ENCODE measurements at places on chromosomes 2 and 18.

- no peak for DNase-seq
These were observed 47.5 kb upstream of the TXNDC2 start for GRCh38 chr18:9838144-9838877.

DNA sequence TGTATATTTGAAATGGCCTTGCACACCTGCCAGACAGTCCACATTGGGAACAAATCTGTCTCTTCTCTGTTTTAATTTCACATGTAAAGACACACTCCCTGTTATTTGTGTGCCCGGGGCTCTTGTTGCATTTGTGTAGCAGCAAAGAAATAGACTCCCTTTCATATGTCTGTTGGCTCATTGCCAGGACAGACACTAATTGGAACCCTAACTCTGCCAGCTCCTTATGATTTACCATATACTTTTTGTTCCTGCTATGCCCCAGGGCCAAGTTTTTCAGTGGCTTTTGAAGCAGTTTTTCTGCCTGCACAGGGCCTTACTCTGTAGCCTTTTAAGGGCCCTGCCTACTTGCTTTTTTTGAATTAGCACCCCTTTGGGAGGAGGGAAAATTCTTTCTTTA lies 396.9 kb downstream of the DLGAP1 start:
- no peak for DNase-seq

DNA sequence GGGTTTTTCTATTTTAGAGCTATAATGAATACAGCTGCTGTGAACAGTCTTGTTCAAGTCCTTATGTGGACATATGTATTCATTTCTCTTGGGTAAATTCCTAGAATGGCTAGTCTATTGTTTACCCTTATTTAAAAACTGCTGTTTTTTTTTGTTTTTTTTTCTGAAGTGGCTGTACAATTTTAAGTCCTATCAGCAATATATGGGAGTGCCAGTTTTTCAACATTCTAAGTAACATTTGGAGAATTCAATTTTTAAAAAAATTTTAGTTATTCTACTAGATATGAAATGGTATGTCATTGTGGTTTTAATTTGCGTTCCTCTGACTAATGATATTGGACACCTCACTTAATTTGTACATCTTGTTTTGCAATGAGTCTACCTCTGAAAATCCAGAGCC lies 349.7 kb downstream of the SATB2 start:
- no peak for DNase-seq

GRCh38 chr2:120867290-120868241 lies 131.9 kb downstream of the GLI2 start:
- DNase-seq = no peak

DNA sequence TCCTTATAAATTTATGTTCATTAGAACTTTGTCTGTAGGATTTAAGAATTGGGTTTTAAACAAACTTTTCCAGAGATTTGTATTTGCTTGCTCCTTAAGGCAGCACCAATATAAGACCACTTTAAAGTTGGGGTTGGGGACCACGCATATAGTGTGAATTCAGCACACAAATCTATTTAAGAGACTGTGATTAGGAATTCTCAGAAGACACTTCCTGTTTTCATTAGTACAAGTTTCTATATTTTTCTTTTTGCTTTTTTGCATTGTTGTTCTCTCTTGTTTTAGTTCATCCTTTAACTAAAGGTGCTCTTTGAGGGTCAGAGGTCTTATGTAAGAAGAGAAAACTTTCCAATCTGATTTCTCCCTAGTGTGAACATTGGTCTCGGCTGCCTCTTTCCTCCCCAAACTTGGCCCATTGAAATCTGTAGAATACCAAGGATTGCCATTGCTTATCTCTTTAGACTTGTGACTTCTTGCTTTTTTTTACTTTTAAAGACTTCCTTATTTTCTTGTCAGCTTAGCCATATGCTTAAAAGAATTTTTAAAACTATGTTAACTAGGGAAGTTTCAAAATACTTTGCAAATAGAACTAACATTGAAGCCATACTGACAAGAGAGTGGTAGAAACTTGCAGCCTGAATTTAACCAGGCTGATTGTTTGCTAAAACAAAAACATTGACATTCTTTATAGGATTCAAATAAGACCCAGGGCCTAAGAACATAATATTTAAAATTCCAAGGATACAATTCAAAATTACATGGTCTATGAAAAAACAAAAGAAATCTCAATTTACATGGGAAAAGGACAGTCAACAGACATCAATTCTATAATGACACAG lies 264.1 kb upstream of the FN1 start:
- DNase-seq = no peak

GRCh38 chr2:206856513-206856912 lies 82.8 kb upstream of the CPO start:
- DNase-seq = no peak

DNA sequence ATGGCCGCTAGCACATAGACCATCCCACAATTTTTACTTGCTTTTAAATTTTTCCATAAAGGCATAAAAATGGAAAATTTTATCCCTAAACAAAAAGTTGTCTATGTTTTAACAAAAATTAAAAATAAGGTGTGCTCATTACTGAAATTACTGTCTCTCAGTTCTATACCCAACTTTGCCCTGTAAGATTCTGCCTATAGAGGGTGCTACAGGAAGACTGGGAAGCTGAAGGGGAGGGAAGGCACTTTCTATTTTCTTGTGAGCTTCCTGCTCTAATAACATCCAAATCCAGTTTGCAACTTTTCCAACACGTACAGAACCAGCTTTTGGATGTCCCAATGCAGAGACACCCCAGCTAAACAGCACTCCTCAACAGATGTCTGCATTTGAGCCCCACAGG lies 666.9 kb downstream of the PLCL1 start:
- no peak for DNase-seq

GRCh38 chr2:175884697-175885393 lies 117.2 kb downstream of the LNPK start:
- no peak for DNase-seq

- DNase-seq = no peak
These were observed 1749.0 kb upstream of the CELF4 start for GRCh38 chr18:39314595-39314994.

DNA sequence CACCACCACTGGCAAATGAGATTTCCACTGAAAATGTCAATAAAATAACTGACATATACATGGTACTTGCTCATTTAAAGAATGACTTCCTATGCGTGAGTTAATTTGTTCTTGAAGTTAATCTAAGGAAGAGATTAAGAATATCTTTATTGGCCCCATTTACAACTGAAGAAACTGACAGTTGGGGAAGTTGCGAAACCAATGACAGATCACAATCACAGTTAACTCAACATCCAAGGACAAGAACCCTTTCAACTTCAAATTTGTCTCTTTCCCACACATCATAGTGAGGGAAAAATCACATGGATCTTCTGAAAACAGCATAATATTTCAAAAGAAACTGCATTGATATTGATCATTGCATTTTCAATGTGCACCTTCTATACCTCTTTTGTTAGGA lies 565.4 kb downstream of the IRS1 start:
- no peak for DNase-seq

- no peak for DNase-seq
These were observed 82.7 kb upstream of the SLC66A3 start for GRCh38 chr2:11072550-11072949.

GRCh38 chr2:211413746-211414145 lies 857.3 kb downstream of the CPS1 start:
- no peak for DNase-seq

DNA sequence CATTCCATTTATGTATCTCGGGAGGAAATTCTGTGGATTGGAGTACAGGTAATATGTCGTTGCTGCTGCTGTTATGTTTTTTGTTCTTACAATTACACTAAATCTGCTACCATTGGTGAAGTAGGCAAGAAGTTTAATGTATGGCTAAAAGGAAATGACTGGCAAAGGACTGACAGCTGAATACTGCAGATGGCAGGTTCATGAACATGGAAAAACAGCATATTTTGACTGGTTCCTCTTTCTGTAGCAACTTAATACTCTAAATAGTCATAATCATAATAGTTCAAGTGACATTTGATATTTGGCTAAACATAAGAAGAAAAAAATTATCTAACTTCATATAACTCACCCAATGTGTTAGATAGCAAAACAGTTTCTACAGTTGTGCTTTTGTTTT lies 84.5 kb upstream of the PGAP1 start:
- DNase-seq = no peak

DNA sequence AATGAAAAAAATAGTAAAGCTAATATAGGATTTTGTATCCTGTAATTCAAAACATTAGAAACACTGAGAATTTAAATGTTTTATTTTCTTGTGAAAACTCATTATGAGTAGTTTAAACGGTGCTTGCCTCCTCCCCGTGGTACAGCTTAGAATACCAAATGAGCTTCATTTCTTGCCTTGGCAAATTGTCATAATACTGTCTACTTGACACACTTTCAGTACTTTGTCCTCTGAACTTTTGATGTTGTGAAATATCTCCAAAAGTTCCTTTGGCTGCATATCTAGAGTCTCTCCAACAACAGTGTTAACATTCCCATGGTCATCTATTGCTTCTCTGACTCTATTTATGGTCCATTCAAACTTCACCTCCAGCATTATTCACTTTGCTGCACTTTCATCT lies 61.9 kb upstream of the EPB41L5 start:
- DNase-seq = no peak

DNA sequence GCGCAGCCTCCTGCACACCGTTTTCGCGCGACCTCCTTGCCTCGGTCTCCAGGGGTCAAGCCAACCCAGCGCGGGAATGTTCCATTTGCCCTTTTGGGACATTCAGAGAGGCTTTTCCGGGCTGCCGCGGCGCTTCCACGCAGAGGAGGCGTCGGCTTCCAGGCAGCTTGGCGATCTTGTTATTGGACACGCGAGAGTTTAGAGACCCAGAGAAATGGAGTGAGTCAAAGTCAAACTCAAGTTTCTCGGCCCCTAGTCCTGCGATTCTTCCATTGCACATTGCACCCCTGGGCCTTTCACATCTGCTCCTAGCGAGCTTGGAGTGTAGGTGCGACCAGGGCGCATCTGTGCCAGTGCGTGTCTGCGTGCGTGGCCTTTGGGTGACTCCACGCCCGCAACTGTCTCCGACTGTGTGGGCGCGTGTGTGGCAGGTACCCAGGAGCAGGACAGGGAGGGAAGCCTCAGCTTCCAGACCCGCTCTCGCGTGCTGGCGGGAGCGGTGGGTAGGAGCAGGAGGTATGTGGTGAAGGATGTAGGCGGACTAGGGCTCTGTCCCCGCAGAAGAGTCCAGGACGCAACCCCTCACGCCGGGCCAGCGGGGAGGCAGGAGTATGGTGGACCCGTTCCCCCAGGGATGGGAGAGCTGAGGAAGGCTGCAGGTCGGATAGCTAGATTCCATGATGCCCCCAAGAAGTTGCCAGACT lies 13.5 kb downstream of the SIX3 start:
- no peak for DNase-seq

- DNase-seq = no peak
These were observed 603.5 kb upstream of the VRK2 start for GRCh38 chr2:57443086-57443485.

- no peak for DNase-seq
These were observed 48.1 kb downstream of the B3GNT2 start for GRCh38 chr2:62243983-62244382.

DNA sequence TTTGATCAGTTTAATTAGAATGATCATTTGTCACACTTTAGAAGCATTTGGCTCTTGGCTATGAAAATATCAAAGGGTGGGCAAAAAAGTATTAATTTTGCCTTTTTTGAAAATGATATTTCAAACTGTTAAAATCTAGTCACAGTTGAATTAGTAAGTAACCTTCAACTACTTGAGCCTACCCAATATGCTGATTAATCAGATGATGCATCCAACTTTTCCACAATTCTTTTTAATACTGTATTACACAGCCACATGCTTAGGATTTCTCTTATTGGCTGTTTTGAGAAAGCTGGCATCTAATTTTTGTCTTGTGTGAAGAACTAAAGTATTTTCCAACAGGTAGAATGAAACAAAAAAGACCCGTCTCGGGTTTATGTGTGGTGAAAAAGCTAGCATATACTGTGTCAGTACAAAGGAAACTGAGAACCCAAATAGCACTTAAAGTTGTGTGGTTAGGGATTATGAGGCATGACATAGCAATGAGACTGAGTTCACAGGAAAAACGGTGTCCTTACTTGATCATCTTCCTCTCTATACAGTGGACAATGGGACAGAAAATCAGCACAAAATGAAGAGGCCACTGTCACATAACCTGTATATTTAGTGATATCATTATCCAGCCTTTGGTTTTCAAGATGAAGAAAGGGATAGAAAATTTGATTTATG lies 11.7 kb downstream of the OSBPL6 start:
- no peak for DNase-seq

- no peak for DNase-seq
These were observed 549.6 kb upstream of the CELF4 start for GRCh38 chr18:38115201-38115600.

- no peak for DNase-seq
These were observed 1615.3 kb upstream of the ZEB2 start for GRCh38 chr2:146135245-146135644.

DNA sequence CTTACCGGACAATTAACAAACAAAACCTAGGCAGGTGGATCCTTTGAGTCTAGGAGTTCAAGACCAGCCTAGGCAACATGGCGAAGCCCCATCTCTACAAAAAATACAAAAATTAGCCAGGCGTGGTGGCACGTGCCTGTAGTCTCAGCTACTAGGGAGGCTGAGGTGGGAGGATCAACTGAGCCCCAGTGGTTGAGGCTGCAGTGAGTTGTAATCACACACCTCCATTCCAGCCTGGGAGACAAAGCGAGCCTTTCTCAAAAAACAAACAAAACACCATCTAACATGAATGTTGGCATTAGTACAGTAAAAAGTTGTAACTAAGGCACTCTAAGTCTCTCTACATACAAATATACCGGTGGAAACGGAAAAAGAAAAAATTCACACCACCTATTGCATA lies 5.3 kb downstream of the SP3 start:
- no peak for DNase-seq

GRCh38 chr2:238225121-238225520 lies 14.7 kb downstream of the HES6 start:
- DNase-seq = no peak

DNA sequence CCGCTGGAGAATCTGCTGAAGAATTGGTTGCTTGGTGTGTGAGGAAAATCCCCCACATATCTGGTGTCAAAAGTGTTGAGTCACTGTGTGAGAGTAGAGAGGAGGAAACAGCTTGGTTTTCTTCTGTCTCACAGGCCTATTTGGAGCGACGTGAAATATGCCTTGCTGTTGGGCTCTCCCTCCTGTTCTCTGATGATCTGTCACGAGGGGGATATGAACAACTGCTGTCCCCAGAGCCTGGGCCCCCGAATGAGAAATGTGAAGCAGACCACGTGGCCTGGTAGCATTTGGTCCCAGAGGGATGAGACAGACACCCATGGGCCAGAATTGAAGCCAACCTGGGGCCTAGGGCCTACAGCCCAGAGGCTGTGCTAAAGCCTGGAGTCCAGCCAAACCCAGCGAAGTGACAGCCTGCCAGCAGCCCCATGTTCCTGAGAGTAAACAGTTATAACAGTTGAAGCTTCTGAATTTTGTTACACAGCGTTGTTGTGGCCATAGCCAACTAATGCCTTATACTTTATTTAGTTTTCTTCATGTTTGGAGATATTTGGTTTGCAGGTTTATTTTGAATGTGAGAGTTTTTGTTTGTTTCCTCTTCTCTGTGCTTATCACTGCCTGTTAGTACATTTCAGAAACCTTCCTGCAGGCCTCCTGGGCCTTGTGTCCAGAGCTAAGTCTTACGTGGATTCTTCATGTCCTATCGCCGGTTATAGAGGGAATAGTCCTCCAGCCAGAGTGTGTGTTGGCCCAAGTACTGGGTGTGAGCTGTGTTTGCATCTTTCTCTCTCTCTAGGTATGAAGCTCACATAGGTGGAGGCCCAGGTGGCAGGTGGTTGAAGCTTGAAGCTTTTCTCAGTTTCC lies 18.7 kb upstream of the COLEC12 start:
- peak; percentile 3 for DNase-seq

Data from CD4-positive, alpha-beta T cell treated with Interferon alpha-2 for 1 hour (primary cell).